Left renal pelvis (tissue), 4 donors: ENCODE measurements at places on chromosomes 6 and 20. TPM values are rescaled to one million over a fixed set of nuclear protein-coding genes. Genes with fewer than 3 reads are reported as not detected.

DNA sequence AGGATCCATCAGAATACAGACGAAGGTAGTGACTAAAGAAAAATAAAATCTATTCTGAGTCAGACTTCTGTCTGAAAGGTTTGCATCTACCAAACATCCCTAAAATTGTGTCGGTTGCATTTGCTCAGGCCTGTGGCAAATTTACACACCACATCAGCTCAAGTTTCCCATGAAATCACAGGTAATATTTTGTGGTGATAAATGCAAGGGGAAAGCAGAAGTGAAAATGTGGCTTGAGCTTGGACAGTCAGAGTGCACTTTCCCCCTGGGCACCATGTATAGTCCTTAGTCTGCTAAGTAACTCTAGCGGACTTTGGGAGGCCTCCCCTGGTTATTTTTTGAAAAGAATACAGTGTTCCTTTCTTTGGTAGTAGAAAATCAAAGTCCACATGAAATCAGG lies 159.1 kb downstream of the PKHD1 start:
- DNase-seq = no peak

VIP gene
- polyA plus RNA-seq = 0.68 TPM

DNA sequence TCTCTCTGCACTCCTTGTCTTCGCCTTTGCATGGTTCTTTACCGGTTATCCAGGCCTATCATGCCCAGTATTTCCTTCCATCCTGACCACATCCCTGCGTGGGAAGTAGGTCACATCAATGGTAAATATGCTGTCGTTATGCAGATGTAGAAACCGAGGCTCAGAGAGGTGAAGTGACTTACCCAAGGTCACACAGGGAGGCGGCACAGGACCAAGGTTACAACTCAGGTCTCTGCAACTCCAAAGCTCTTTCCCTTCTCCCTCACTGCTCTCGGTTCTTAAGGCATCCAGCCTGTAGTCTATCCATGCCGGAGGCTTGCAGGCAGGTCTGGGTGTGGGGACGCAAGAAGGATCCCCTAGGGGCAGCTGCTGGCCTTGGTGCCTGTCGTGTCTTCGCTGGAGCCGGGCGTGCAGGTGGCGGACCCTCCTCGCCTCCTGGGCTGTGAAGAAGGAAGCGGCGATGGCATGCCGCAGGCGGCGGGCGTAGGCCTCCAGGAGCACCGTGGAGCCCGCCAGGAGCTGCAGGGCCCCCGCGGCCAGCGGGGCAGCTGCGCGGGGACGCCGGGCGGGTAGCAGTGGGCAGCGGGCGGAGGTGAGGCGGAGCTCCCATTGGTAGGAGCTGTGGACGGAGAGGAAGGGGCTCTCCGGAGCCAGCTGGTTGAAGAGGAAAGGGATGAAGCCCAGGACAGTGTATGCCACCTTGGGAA lies 9.1 kb downstream of the OCSTAMP start:
- no peak for DNase-seq

PTPRT gene
- polyA plus RNA-seq = 0.43 TPM

LGSN gene
- 0.85 TPM for polyA plus RNA-seq

RBPJL gene
- not detected for polyA plus RNA-seq
